ENCODE measurements at places on chromosomes 6 and 20. TPM values are rescaled to one million over a fixed set of nuclear protein-coding genes. Genes with fewer than 3 reads are reported as not detected.

- DNase-seq, result no peak
These were observed 184.0 kb downstream of the GPX5 start for GRCh38 chr6:28709478-28710349.

GRCh38 chr20:49288784-49289696 is 11.2 kb upstream of the ZNFX1 start:
- DNase-seq, result no peak

- DNase-seq, result peak; percentile 25
These were observed 505.1 kb upstream of the NRSN1 start for GRCh38 chr6:23620911-23621401.

- peak; percentile 49 for DNase-seq
These were observed 1095.2 kb downstream of the GRIK2 start for GRCh38 chr6:102488729-102489128.

EYS gene
- total RNA-seq, result 0.17 TPM

SLC25A27 gene
- 1.4 TPM for total RNA-seq

PBOV1 gene
- not detected for total RNA-seq

RAET1L gene
- total RNA-seq, result not detected

MAP3K5 gene
- 2.2 TPM for total RNA-seq

TAP2 gene
- total RNA-seq, result 27.4 TPM

ZNF341 gene
- total RNA-seq, result 0.68 TPM

- no peak for DNase-seq
These were observed 60.3 kb upstream of the PRELID3B start for GRCh38 chr20:59102841-59103299.

DNA sequence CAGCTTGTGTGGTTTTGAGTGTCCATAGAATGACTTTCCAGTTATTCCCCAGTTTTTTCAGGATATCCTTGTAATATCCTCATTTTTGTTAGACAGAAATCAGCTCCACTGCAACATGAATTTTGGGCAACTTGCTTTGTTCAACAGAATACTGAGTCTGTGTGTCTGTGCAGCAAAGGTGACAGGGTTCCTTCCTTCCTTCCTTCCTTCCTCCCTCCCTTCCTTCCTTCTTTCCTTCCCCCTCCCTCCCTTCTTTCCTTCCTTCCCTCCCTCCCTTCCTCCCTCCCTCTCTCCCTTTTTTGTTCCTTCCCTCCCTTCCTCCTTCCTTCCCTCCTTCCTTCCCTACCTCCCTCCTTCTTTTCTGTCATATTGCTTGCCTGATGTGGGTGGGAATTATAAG is 496.5 kb downstream of the EPM2A start:
- no peak for DNase-seq

SOX4 gene
- 30.4 TPM for total RNA-seq

LY6G6F gene
- not detected for total RNA-seq

NKAIN4 gene
- total RNA-seq, result not detected

GRCh38 chr20:61385731-61386130 is 133.7 kb downstream of the CDH4 start:
- no peak for DNase-seq

DNA sequence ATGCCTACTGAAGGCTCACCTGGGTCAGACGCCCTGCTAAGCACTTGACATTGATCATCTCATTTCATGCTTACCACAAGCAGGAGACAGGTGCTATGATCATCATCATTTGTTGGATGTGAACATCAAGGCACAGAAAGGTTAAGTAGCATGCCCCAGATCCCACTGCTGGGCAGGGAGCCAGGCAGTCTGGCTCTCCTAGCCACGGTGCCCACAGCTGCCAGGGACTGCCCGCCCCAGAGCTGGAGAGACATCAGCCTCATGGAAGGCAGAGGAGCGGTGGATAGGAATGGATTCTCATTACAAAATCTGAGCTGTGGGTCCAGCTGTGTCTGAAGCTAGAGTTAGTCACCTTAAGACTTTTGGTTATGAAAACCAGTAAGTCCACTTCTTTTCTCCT is 3.6 kb downstream of the SULF2 start:
- DNase-seq, result no peak

GRCh38 chr6:26394289-26394688 is 7.8 kb upstream of the BTN3A1 start:
- DNase-seq, result peak; percentile 46

DNA sequence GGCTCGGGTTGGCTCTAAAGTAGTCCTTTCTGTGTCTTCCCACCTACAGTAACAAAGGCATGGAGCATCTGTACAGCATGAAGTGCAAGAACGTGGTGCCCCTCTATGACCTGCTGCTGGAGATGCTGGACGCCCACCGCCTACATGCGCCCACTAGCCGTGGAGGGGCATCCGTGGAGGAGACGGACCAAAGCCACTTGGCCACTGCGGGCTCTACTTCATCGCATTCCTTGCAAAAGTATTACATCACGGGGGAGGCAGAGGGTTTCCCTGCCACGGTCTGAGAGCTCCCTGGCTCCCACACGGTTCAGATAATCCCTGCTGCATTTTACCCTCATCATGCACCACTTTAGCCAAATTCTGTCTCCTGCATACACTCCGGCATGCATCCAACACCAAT is 291.2 kb downstream of the ESR1 start:
- DNase-seq, result no peak

- no peak for DNase-seq
These were observed 84.5 kb downstream of the SLC16A10 start for GRCh38 chr6:111171577-111172400.

NFKBIL1 gene
- 12.9 TPM for total RNA-seq

DNA sequence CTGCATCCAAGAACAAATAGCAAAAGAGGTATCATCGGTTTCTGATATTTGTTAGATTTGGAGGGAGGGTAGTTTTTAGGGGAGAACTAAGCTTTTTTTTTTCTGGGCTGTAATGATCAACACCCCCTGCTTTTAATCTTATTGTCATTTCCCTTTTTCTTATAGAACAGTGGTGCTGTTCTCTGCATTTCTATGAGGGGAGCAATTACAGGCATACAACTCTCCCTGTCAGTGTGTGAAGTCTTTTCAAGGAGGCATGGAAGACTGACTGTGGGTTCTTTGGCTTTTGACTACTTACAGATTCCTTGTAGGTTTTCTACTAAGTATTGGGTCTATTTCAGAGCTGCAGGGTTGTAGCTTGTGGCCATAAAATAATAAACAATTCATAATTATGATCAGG is 632.3 kb downstream of the TFAP2B start:
- no peak for DNase-seq
